ENCODE measurements at places on chromosomes 16 and 17.

- no peak for DNase-seq
These were observed 9.0 kb downstream of the NTHL1 start for GRCh38 chr16:2038382-2039231.

DNA sequence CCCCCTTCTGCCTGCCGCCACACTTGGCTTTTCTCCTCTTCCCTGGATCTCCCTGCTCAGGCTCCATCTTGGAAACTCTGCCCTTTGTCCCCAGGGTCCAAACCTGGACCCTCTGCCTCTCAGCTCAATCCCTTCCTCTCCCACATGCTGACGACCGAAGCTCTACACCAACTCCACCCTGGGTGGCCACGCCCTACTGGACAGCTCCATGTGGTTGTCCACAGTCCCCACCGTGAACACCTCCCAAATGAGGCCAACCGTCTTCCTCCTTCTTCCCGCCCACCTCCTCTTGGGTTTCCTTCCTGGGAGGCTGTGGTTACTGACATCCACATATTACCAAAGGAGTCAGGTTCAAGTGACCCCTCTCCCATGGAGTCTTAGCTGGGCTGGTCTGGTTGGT lies 22.6 kb upstream of the MLKL start:
- DNase-seq: no peak

GRCh38 chr17:4744999-4745969 lies 5.6 kb upstream of the CXCL16 start:
- DNase-seq: no peak

DNA sequence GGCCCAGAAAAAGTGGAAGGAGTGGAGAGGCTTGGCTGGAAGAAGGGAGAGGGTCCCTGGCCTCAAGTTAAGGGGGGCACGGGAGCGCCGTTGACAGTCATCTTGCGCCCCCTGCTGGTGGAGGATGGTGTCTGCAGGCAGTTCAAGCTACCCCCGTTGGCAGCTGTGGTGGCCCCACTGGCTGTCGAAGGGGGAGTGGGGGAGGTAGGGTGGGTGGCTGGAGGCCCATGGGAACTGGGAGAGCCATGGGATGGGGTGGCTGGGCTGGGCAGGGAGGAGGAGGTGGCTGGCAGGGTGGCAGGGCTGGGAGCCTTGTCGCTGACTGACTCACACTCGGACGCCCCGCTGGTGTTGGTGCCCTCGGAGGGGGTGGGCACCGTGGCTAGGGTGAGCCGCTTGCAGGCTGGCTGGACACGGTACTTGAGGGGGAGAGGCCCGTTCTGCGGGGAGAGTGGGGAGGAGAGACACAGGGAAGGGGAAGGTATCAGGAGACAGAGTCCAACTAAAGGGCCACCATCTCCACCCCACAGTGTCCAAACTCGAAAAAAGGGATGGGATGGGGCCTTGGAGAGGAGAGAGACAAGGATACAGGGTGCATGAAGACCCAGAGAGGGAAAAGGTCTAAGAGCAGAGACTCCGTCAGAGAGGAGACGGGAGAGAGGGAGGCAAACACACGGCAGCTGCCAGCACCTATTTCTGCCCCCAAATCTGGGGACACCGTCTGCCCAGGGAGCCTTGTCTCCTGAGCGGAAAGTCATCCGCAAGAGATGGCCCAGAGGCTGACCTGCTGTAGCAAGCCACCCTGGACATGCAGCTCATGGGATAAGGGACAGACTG lies 5.2 kb downstream of the CISD3 start:
- no peak for DNase-seq

DNA sequence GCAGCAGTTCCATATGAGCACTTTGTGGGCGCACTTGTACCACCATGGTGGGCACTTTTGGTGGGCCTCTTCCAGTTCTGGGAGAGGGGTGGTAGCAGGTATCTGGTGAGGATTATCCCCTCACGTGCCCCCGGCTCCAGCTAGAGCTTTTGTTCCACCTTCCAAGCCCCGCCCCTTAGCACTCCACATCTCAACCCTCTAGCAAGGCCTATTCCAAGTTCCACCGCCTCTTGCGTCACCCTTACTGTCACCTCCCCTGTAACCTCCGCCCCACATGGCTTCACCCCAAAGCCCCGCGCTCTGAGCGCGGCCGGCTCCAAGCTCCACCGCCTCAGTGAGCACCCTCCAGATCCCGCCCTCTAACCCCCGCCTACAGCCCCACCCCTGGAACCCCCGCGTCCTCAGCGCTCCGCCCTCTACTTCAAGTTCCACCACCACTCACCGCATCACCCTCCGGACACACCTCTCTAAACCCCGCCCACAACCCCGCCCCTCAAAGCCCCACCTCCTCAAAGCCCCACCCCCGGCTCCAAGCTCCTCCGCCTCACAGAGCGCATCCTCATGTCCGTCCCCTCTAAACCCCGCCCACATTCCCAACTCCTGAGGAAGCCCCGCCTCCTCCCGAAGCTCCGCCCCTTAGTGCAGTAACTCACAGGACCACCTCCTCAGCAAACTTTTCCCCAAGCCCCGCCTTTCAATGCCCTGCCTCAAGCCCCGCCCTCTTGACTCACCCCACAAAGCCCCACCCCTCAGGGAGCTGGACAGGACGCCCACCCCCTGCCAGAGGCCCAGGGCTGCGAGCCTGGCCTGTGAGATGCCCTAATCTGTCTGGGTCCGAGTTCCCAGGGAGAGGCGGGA lies 11.1 kb downstream of the SCN4A start:
- peak; percentile 25 for DNase-seq

DNA sequence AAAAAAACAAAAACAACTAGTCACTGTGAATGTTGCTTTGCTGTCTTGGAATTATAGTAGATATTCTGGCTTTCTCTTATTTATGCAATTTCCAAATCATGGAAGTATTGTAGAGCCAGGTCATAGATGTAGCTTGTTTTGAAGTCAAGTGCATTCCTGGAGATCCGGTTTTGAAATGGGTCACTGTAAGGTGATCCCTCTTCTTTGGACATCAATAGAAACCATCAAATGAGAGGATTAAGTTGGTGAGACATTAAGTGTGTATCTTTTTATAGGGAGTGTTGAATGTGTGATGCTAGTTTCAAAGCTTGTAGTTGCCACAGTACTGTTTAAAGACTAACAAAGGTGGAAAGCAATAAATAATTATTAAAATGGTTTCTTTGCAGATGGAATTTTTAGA lies 4.5 kb downstream of the PRKAR1A start:
- DNase-seq: no peak

- DNase-seq: no peak
These were observed 1.4 kb upstream of the TMEM132E start for GRCh38 chr17:34578016-34578415.

- peak; percentile 73 for DNase-seq
These were observed 246.7 kb downstream of the FTO start for GRCh38 chr16:53950677-53951076.

DNA sequence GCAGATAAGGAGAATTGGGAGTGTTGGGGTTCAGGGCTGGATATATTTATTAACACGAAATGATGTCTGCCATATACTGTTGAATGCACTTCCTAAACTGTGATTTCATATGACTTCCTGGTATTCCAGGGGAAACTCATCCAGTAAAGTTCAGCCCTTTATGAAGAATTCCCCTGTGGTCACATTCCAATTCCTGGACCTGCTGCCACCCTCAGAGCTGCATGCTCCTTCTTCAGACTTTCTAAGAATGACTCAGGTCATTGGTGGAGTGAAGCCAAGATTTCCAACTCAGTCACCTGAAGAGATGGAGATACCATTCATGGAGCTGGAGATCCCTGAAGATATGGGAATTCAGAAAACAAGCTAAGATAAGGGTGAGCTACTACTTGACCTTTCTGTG lies 114.2 kb upstream of the TMEM97 start:
- no peak for DNase-seq

GRCh38 chr16:30395992-30396585 lies 869 bp downstream of the ZNF48 start:
- no peak for DNase-seq

GRCh38 chr17:77741109-77741508 lies 217.4 kb upstream of the TNRC6C start:
- DNase-seq: no peak

DNA sequence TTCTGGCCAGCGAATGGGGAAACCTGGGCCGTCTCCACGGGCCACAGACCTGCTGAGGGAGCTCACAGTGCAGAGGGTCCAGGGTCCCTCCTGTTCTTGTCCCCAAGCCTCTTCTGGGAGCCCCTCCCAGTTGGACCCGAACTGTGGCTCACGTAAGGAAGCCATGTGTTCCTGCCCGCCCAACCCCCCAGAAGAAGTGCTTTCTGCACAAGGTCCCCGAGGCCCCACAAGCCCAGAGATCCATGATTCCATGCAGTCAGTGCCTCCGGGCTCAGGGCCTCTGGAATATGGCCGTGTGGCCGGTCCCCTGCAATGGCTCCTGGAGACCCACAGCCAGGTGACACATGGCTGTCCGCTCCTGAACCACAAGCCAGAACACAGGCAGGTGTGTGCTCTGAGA lies 272.4 kb downstream of the C16orf95 start:
- DNase-seq: no peak

DNA sequence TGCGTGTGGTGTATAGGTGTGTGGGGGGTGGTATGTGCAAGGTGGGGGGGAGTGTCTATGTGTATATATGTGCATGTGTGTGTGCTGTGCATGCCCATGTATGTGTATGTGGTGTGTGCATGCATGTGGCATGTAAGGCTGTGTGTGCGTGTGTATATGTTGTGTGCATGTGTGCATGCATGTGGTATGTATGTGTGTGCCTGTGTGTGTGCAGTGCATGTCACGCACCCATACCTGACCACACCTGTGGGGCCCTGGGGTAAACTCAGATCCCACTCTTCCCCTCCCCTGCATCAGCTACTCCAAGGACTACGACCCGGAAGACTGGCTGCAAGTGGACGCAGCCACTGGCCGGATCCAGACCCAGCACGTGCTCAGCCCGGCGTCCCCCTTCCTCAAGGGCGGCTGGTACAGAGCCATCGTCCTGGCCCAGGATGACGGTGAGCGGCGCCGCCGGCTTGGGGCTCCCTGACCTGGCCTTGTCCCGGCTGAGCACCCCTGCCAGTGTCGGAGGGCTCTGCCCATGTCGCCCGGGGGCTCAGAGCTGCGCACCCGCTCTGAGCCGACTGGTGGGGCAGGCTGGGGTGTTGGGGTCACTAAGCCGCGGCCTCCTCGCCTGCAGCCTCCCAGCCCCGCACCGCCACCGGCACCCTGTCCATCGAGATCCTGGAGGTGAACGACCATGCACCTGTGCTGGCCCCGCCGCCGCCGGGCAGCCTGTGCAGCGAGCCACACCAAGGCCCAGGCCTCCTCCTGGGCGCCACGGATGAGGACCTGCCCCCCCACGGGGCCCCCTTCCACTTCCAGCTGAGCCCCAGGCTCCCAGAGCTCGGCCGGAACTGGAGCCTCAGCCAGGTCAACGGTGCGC lies 9.1 kb downstream of the SLC22A31 start:
- no peak for DNase-seq

GRCh38 chr16:64437706-64438324 lies 684.0 kb downstream of the CDH11 start:
- DNase-seq: no peak

- DNase-seq: no peak
These were observed 507.2 kb upstream of the EEF2KMT start for GRCh38 chr16:5604770-5605169.

- DNase-seq: no peak
These were observed 27.7 kb upstream of the SLC46A1 start for GRCh38 chr17:28433721-28434120.

DNA sequence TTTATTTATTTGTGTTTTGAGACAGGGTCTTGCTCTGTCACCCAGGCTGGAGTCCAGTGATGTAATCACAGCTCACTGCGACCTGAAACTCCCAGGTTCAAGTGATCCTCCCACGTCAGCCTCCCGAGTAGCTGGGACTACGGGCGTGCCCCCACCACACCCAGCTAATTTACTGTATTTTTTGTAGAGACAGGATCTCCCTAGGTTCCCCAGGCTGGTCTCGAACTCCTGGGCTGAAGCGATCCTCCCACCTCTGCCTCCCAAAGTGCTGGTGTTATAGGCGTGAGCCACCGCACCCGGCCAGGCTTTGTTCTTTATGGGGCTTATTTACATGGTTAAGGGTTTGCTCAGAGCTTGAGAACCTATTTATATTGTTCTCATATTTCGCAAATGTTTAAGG lies 5.8 kb upstream of the MEIOB start:
- DNase-seq: no peak

- no peak for DNase-seq
These were observed 10.6 kb downstream of the TNFAIP1 start for GRCh38 chr17:28346199-28346580.

GRCh38 chr17:7613769-7614424 lies 800 bp downstream of the FXR2 start:
- DNase-seq: no peak

- DNase-seq: no peak
These were observed 1.0 kb downstream of the HOXB5 start for GRCh38 chr17:48592577-48592976.

DNA sequence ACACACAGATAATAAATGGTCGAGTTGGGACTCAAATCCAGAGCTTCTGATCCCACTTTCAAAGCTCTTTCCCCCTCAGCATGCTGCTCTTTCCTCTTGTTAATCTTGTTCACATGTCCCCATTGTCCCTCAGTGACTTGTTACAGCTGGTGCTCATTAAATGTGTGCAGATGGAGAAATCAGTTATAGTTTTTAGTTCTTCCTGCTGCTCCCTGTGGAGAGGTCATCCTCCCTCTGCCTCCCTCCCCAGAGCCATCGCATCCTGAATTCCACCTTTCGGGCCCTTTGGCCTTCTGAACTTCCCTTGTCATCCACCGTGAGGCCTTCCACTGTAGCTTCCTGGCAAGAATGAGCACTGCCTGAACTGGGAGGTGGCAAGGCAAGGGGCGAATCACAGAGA lies 179.6 kb downstream of the WSCD1 start:
- DNase-seq: no peak

DNA sequence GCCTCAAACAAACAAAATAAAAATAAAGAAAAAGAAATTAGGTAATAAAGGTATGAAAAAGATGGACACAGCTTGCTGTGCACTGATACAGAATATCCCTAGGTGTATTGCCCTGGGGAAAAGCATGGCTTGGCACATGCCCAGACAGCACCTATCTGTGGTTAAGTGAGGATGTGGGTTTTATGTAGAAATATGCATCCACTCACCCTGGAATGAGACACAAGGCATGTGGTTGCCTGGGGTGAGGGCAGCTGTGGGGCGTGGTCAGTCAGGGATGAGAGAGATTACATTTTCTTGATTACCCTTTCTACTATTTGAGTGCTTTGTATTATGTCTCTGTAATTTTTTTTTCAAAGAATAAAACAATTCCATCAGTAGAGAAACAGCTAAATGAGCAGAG lies 6.9 kb downstream of the PLLP start:
- DNase-seq: no peak

- DNase-seq: no peak
These were observed 878 bp upstream of the TRIM25 start for GRCh38 chr17:56914581-56915273.

DNA sequence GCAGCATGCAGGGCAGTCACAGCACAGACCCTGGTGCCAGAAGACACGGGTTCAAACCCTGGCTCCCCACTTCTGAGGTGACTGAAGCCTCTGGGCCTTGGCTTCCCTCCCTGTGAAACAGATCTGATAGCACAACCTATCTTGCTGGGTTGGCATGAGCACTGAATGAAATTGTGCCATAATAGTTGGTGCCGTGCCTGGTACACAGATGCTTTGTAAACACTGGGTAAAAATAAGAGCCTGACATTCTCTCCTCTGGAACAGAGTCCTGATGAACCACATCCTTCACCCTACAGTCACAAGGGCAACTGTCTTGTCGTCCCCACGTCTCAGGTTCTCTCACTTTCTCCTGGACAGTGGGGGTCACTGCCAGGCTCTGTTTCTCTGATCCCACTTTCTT lies 35.7 kb downstream of the NOS2 start:
- DNase-seq: no peak
